ENCODE measurements at places on chromosomes 7 and 10.

DNA sequence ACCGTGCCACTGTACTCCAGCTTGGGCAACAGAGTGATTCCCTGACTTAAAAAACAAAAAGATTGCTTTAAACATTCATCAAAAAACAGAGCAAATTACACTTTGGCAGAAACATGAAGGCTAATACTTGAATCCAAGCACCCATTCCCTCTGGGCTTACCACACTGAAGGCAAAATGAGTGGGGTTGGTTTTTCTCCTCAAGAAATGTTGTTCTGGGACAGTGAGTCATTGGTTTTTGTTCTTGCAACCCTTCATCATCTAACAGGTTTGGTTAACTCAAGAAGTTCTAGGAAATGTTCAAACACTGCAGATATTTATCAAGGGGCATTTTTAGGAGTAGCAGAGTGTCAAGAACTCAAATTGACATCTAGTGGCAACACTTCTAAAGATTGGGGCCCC lies 60.5 kb downstream of the KIAA1217 start:
- no peak for DNase-seq

DNA sequence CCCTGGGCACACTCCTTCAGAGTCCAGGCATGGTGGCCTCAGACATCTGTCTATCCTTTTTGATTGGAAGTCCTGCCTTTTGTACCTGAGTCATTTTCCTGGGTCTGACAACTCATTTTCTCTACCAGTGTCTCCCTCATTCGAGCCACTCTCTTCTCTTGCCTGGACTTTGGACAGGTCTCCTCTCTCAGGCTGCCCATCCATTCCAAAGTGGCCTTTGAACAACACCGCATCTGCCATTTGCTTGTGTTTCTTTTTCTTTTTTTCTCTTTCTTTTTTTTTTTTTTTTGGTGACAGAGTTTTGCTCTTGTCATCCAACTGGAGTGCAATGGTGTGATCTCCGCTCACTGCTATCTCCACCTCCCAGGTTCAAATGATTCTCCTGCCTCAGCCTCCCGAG lies 142.1 kb upstream of the COBL start:
- DNase-seq = no peak

- DNase-seq = no peak
Observed at GRCh38 chr7:91911121-91911520, 29.5 kb upstream of the AKAP9 start.

DNA sequence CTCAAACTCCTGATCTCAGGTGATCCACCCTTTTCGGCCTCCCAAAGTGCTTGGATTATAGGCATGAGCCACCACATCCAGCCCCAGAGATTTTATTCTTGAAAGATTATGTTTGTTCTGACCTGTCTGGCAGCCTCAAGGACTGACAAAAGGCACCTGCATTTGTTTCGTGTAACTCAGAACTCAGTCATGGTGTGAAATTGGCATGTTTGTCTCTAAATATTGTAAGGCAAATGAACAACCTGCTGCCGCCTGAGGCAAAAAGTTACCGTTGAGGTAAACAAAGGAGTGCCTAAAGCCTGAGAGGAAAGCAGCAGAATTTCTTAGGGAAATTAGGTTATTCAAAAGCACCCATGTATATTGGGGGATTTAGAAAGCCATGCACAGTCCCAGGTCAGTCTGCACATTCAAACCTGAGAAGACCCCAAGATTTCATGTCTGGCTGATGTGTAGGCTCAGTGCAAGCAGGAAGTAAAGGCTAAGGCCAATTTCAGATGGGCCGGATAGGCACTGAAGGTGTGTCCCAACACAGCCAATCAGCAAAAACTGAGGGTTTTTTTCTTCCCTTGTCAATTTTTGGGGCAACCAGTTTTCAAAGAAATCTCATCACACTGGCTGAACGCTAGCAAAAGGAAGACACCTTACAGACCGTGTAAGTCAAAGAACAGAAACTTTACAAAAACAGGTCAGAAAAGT lies 33.3 kb upstream of the HHEX start:
- DNase-seq = no peak

DNA sequence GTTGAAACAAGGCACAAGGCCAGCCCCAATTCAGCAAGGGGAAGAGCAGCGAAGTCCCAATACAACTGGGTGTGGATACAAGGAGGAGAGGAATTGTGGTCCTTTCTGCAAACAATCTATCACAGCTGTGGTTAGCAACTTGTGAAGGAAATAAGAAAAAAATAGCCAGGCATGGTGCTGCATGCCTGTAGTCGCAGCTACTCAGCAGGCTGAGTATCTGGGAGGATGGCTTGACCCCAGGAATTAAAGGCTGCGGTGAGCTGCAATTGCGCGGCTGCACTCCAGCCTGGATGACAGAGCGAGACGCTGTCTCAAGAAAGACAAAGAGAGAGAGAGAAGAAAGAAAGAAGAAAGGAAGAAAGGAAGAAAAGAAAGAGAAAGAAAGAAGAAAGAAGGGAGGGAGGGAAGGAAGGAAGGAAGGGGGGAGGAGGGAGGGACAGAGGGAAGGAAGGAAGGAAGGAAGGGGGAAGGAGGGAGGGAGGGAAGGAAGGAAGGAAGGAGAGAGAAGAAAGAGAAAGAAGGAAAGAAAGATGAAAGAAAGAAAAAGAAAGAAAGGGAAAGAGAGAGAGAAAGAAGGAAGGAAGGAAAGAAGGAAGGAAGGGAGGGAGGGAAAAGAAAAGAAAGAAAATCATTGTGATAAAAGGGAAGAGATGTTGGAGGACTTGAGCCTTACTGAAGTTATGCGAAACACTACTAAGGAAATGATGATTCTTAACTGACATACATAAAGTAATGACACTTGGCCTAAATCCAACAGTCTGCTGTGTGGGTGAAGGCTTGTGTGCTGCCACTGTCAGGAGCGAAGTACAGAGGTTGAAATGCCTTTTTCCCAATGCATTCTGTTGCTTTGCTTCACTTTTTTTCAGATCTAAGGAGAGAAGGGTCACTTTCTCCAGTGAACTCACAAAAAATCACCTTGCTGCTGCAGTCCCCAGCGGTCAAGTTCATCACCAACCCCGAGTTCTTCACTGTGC lies 117.0 kb upstream of the STK17A start:
- DNase-seq = no peak

- no peak for DNase-seq
Observed at GRCh38 chr7:27245798-27246691, 3.4 kb downstream of the EVX1 start.

- no peak for DNase-seq
Observed at GRCh38 chr10:82564353-82565196, 689.6 kb downstream of the NRG3 start.

- DNase-seq = no peak
Observed at GRCh38 chr7:95430864-95431263, 4.0 kb downstream of the PON2 start.

DNA sequence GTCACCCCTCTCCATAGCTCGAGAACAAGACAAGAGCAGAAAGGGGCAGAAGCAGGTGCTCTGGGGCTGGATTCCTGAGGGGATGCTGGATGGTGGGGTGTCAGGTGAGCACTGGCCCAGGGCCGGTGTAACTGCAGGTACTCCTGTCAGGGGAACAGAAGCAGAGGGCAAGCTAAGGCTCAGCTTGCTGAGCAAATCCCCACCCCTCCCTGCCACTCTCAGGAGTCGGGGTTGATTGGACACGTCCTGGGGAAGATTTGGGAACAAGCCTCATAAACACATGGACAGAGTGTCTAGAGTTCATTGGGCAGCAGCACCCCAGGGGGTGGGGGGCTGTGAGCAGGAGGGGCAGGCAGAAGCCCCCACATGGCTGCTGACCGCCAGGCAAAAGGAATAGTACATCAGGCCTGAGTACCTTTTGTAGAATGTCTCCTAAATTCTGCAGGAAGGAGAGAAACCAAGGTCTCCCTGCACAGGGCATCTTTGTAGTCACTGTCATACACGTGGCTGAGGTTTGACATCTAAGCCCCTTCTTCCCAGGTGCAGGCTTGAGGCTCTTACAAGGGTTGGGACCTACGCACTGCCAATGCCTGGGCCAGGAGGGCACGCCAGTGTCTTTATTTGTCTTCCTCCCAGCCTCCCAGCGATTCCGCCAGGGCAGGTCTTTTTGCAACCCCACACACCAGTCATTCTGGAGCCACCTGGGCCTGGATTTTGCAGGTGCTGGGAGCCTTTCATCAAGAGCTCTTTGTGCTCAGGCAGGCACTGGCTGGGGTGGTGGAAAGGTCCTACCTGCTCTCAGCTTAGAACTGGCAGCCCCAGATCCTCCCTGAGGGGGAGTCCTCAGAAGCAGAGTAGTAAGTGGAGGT lies 2.8 kb downstream of the CALML3 start:
- DNase-seq = no peak

DNA sequence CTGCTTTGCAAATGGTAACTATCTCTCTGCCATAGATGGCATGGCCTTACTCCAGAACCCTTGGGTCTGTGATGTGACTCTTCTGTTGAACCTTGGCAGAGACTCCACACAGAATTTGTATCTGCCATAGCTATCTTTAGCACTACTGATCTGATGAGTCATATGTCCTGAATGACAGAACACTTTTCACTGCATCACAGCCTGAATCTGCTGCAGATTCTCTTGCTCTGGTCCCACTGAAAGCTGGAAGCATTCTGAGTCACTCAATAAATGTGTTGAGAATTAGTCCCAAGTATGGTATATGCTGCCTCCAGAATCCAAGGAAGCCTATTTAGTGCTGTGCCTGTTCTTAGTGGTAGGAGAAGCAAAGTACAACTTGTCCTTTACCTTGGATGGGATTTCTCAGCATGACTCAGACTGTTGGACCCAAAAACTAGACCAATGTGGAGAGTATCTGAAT lies 39.5 kb upstream of the ANKRD1 start:
- DNase-seq = no peak

GRCh38 chr10:86979296-86979818 lies 11.1 kb downstream of the ADIRF start:
- DNase-seq = no peak

GRCh38 chr7:45511721-45512597 lies 62.2 kb upstream of the ADCY1 start:
- DNase-seq = no peak

DNA sequence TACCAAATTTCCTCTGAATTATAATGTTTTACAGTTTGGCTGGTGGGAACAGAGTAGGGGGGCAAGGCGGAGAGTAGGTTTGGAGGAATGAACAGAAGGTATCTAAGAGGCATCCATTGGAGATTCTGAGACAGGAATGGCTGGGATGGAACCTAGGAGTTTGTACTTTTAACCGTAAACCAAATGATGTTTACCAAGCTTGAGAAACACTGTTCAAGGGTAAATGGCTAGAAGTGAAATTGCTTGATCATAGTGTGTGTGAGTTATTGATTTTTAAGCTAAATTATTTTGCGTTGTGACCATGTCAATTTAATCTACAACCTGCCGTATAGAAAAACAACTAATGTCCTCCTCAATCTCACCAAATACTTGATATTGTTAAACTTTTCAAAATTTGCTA lies 306.4 kb upstream of the PHYHIPL start:
- DNase-seq = no peak

DNA sequence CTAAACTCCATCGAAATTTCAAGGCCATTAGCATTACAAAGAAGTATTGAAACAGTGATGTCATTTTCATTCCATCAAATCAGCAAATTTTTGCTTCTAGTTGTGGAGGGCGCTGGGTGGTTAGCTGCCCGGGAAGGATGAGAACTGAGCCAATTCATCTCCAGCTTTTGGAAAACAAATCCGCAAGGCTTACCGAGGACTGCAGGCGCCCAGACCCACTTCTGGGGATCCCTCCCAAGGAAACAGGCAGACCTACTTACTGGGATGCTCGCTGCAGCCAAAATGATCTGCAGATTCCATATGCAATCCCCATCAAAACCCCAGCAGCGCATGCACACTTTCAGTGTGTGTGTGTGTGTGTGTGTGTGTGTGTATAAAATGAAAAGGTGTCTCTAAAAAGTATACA lies 19.2 kb downstream of the TNRC18 start:
- DNase-seq = no peak

- DNase-seq = no peak
Observed at GRCh38 chr10:102246261-102246660, 929 bp downstream of the GBF1 start.

GRCh38 chr7:77657427-77658224 lies 38.6 kb upstream of the RSBN1L start:
- DNase-seq = no peak

GRCh38 chr7:130878785-130879184 lies 144.8 kb upstream of the KLF14 start:
- DNase-seq = no peak

DNA sequence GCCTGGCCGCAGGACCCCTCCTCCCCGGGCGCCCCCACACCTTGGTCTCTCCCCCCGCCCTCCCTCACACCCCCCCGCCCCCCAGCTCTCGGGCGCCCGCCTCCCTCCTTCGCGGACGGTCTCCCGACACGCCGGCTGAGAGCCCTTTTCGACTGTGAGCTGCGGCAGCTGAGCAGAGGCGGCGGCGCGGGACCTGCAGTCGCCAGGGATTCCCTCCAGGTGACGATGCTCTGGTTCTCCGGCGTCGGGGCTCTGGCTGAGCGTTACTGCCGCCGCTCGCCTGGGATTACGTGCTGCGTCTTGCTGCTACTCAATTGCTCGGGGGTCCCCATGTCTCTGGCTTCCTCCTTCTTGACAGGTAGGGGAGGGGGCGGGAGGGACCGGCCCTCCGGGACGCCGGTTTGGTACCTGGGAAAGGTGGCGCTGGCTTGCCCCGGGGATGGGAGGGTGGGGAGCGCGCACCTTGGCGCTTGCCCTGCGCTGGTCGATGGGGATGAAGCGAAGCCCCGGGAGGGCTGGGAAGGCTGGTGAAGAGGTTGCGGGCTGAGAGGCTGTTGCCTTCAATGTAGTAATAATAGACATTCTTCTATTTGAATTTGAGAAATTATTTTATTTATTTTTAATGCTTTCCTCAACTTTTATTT lies at the start of gene BMPER:
BMPER (plus strand) TSS at position 151 of the 644 bp plus-strand sequence; CDS start at position 226, 75 bp downstream.
- no peak for DNase-seq

DNA sequence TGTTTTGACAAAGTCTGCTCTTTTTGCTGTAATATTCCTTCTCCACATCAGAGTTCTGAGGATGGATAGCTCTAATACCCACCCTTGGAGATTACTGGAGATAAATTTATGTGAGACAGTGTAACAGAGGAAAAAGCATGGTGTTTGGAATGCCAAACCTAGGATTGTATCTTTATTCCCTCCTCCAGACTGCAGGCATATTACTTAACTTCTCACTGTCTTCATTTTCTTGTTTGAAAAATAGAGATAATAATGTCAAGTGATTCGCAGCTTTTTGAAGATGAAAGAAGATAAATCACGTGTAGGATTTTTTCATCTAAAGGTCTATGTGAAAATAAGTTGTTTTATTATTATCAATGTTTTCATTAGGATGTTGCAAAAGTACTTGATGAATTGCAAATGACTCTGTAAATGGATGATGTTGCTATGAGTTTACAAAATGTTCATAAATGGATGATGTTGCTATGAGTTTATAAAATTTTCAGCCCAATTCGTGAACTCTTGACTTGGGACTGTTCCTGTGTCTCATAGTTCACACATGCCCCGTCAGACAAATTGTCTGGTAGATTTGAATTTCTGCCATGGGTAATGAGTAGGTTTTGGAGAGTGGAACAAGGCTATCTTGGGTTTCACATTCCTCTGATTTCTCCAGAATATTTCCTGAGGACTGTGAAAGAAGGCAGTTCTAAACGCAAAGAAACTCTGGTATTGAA lies 113.1 kb upstream of the IGFBP3 start:
- DNase-seq = no peak

DNA sequence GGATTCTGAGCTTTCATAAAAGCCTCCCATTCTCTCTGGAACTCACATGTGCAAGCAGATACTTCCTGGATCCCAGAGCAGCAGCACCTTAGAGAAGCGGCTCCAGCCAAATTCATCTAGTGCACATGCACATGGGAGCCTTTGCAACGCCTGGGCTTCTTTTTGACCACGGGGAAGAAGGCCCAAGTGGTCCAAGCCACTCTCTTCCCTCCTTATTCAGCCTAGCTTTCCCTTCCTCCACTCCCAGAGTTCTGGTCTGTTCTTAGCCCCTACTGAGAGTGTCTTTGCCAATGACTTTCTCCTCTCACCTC lies 118.7 kb downstream of the ZNF365 start:
- no peak for DNase-seq

All from stimulated activated CD4-positive, alpha-beta T cell treated with anti-CD3 and anti-CD28 coated beads, Interleukin-1b, Interleukin-23, amount 100 ng/mL, for 1 hour (primary cell).